DND-41 (cell line): ENCODE measurements at places on chromosomes 1 and 21.
A peak's percentile ranks its signal among the peaks of the same experiment; 100 is the strongest.

- no peak for DNase-seq
Measured at GRCh38 chr1:46691997-46692790, 20.5 kb downstream of the TEX38 start.

DNA sequence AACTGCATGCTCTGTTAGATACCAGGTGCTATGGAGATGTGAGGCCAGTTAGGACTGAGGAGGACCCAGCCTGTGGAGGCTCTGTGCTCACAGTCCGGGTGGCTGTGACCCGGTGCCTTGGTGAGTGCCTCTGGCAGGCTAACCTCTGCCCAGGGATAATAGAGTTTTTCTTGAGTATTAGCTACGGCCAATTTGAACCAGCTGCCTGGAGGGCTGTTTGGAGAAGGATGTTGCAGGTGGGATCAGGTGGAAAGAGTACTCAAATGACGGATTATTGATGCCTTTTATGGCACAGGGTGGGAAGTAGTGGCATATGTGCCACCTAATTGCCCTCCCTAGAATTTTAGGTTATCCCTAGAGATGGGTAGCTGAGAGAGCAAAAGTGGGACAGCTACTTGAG is 182.7 kb downstream of the GRIK3 start:
- no peak for DNase-seq

GRCh38 chr1:93615582-93616150 is 66.0 kb downstream of the BCAR3 start:
- DNase-seq = no peak

GRCh38 chr1:20739225-20739624 is 6.7 kb upstream of the SH2D5 start:
- no peak for DNase-seq

DNA sequence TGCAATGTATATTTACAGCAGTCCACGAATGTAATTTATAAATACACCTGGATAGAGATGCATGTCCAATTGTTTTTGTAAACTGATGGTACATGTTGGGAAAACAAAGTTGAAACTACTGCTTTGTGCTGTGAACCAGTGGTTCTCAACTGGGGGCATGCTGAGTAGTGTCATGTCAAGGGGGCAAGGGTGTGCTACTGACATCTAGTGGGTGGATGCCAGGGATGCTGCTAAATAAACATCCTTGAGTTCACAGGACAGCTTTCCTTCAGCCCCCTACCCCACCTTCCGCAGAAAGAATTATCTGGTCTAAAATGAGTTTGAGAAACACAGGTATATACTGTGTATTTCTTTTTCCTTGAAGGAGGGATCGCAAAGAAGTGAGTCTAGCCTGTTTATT is 95.9 kb downstream of the RASAL2 start:
- DNase-seq = peak; percentile 30

GRCh38 chr1:88982055-88982454 is 10.4 kb downstream of the KYAT3 start:
- DNase-seq = no peak

GRCh38 chr1:230361941-230362340 is 64.2 kb downstream of the PGBD5 start:
- no peak for DNase-seq

DNA sequence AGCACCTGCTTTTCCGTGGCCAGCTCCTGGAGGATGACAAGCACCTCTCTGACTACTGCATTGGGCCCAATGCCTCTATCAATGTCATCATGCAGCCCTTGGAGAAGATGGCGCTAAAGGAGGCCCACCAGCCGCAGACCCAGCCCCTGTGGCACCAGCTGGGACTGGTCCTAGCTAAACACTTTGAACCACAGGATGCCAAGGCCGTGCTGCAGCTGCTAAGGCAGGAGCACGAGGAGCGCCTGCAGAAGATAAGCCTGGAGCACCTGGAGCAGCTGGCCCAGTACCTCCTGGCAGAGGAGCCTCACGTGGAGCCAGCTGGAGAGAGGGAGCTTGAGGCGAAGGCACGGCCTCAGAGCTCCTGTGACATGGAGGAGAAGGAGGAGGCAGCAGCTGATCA is 413 bp downstream of the UBL4B start:
- DNase-seq = peak; percentile 7

GRCh38 chr1:211476200-211476849 is 15.6 kb downstream of the RD3 start:
- DNase-seq = peak; percentile 75

DNA sequence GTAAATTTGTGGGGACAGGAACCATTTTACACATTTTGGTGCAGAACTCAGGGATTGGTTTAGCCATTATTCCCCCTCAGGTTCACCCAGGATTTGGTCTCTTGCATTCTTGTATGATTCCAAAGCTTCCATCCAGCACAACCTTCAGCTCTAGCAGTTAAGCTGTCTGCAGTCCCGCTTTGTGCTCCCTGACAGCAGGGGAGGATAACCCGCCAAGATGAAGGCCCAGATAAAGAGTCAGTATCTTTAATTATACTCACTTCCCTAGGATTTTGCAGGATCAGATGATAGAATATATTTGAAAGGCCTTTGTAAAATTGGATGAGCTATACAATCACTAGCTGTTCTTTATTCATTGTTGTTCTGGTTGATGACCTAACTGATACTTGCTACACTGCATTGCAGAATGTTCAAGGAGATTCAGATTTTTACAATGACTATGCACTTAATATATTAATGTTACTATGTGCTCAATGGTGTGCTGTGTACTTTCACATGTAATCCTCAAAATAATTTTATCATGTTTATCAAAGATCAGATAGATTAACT is 49.8 kb downstream of the SLC16A1 start:
- DNase-seq = no peak

DNA sequence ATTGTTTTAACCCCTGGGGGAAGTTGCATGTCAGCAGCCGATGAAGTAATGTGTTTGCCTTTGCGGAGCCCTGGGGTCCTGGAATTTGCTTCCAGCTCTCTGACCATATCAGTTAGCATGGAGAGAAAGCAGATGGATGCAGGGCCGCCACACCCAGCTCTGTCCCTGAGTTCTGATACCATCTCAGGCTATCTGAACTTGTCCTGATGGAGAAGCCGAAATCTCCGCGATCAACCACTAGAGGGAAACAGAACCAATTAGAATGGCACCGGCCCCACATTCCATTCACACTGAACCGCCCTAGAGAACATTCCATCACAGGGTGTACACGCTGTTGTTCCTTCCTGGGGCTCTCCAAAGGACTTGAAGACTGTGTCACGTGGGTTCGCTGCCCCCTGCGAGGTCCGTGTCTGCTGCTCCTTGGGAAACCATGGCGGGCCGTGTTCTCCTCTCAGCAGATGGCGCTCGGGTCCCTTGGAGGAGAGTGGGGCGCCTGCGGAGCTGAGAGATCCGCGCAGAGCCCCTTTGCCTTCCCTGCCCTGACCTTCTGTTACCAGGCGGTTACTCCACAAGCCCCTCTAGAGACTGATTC is 75.4 kb downstream of the ABCA4 start:
- DNase-seq = peak; percentile 40

DNA sequence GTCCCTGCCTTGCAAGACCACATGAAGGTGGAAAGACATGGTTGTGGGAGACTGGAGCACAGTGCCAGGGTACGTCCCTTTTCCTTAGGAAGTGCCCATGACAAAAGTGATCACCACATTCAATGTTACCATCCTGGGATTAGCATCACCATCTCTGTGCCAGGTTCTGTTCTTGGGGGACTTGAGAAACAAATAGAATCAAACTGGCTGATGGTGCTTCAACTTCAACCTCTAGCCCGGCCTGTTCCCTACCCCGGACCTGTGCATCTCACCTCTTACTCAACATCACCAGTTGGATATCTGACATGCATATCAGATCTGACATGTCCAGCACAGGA is 153.3 kb downstream of the GRIK3 start:
- DNase-seq = no peak

GRCh38 chr21:46189213-46189958 is 5.1 kb upstream of the SPATC1L start:
- no peak for DNase-seq

GRCh38 chr21:46666941-46667740 is 31.7 kb downstream of the PRMT2 start:
- no peak for DNase-seq

DNA sequence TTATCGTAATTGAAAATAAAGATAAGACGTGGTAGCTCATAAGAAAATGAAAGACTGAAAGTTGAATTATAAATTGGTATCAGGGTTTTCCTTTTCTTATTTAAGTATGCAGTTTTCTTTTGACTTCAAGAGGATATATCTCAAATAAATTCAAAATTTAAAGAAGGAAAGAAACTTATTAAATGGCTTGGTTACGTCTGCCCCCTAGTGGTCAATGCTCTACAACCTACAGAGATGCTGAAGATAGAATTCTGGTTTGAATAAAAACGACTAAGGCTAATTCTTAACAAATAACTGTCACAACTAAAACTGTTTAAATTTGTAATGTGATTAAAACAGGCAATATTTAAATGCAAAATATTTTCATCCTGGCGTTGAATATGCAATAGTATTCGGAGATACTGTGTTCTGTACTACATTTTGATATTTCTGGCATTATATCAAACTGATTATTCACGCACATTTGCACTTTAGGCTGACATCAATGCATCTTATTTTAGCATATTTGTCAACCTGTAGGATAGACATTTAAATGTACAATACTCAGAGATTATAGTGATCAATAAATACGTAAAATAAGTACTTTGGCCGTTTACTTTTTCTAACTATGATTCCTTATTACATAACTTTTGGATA is 26.8 kb downstream of the IFI44 start:
- peak; percentile 56 for DNase-seq

DNA sequence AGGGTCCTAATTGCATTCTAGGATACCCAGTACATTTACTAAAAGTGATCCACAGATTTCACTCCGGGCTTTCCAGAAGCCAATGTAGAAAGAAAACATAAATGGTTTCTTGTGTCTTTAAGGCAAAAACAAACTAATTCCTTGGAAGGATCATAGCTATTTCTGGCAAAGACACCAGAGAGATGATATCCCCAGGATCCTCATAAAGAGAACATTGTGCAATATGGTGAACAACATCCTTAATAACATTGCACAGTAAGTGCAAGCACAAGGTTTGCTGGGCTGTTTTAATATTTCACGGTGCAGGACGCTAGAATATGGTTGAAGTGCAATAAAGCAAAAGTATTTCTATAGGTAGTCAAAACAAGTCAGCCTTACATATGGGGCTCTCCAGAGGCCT is 83.0 kb downstream of the NTPCR start:
- DNase-seq = no peak

- DNase-seq = no peak
Measured at GRCh38 chr1:221644663-221645258, 97.1 kb downstream of the DUSP10 start.

GRCh38 chr1:117561071-117561470 is 44.8 kb upstream of the TENT5C start:
- no peak for DNase-seq

DNA sequence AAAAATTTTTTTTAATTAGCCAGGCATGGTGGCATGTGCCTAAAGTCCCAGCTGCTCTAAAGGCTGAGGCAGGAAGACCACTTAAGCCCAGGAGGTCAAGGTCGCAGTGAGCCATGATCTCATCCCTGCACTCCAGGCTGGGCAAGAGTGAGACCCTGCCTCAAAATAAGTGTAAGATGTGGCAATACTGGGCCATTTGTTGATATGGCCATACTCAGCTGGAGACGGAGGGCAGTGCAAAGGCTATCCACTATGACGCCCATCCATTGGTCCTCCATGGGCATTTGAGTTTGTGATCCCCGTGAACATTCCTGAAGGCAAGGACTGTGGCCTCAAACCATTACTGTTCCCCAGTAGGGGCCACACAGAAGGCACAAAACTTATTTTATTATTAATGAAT is 1.5 kb downstream of the CASP9 start:
- no peak for DNase-seq

DNA sequence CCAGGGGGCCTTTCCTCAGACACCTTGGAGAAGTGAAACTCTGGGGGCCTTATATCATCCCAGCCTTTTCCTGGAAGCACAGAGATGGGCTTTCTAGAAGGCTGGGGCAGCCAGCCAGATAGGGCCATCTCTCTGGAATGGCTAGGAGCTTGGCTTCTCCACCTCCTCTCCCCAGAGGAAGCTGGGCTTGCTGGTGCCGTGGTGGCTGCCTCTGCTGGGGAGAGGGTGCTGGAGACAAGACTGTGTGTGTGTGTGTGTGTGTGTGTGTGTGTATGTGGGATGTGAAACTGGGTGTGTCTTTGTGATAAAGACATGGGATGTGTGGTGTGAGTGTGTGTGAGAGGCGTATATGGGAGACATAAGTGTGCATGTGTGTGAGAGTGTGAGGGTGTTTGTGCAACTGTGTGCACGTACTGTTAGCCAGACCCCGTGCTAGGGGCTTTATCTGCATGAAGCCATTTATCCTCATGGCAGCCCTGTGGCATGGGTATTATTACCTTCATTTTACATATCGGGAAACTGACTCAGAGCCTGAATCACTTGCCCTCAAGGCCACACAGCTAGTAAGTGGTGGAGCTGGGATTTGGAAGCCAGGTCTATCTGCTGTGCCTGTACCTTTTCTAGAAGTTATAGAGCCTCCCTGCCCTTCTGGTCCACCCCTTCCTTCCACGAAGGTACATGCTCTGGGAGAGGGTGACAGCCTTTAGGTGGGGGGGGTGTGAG is 44.2 kb downstream of the PTPRU start:
- no peak for DNase-seq

DNA sequence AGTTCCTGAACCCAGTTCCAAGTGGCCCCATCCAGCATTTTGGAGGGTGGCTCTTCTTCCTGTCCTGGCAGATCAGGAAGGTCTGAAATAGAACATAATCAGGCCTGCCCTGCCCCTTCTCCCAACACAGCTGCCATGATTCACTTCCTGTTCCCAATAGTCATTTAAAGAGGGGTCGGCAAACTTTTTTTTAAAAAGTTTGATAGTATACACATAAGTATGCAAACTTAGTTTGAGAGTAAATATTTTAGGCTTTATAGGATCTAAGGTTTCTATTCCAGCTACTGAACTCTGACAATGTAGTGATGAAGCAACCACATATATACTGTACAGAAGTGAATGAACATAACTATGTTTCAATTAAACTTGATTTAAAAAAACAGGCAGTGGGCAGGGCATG is 66.4 kb downstream of the LUZP1 start:
- no peak for DNase-seq
